ENCODE measurements at places on chromosomes 5 and 9.
A peak's percentile ranks its signal among the peaks of the same experiment; 100 is the strongest.

DNA sequence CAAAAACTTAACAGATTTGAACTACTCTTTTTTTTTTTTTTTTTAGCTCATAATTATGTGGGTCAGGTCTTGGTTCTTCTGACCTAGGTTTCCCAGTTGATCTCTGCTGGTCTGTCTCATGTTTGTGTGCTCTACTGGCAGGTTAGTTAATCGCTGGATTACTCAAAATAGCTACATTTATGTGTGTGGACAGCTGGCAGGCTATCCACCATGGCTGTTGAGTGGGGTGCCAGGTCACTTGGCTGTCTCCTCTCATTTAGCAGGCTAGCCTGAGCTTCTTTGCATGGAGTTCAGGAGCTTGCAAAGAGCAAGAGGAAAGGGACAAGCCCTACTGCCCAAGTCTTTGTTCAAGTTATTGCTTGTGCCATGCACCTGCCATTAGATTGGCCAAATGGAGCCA lies 9.3 kb downstream of the ADCY2 start:
- DNase-seq: no peak

GRCh38 chr5:60722416-60722815 lies 22.4 kb upstream of the DEPDC1B start:
- no peak for DNase-seq

GRCh38 chr5:83767409-83767992 lies 46.8 kb upstream of the HAPLN1 start:
- no peak for DNase-seq

DNA sequence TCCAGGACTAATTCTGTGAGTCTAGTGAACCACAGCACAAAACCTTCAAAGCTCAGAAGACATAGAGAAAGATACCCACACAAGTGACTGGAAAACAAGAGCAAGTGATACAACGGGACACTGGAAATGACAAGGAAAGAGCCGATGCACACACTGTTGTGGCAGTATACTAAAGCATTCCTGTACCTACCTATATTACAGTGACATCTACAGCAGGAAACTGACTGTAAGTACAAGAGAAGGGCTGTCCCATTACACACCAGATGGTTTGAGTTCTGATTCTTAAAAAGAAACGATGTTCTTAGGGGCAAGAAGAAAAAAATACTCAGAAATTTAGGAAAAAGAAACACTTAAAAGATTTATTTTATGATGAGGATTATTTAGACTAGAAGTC lies 18.5 kb downstream of the TMEM245 start:
- DNase-seq: no peak

DNA sequence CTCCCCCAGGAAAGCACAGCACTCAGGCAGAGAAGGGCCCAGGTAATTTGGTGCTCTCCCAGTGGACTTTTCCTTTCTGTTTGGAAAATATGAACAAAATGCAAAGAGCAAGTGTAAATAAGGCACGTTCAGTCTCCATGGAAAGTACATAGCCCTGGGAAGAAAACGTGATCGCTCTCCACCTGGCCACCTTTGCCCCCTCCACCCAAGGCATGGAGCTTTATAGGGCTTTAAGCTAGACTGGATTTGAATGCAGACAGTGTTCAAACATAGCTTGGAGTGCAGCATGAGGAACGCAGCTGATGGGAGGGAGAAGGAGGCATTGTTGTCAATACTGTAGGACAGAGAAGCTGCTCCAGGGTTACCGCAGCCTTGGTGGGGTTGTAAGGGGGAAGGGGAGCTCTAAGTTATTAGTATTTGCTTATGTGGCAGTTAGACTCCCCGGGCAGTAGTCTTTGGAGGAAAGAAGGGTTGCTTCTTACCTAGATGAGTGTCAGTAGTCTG lies 500.2 kb downstream of the SPOCK1 start:
- DNase-seq: no peak

- no peak for DNase-seq
Observed at GRCh38 chr5:84028093-84028492, 307.4 kb upstream of the HAPLN1 start.

DNA sequence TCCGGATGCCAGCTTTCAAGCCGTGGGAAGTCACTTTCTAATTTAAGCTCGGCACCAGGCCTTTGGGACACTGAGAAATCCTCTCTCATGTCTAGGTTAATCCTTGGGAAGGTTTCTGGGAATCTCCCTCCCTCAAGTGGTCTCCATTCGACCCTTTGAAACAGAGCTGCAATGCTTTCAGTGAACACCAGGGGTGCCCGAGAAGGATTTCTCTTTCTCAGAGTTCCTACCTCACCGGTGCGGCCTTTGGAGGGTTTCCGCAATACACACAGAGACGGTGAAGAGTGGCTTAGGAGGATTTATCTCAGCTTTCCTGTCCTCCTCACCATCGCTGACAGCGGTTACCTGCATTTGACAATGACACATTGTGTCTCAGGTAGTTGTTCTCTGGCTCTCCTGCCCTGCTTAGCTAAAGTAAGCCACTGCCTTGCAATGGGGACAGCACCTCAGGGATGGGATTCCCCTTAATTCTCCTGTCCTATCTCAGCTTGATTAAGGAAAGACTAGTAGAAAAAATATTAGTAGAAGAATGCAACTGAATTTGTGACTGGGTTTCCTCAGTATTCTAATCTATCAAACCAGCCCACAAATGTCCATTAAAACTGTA lies 180.6 kb downstream of the GABRG2 start:
- no peak for DNase-seq

DNA sequence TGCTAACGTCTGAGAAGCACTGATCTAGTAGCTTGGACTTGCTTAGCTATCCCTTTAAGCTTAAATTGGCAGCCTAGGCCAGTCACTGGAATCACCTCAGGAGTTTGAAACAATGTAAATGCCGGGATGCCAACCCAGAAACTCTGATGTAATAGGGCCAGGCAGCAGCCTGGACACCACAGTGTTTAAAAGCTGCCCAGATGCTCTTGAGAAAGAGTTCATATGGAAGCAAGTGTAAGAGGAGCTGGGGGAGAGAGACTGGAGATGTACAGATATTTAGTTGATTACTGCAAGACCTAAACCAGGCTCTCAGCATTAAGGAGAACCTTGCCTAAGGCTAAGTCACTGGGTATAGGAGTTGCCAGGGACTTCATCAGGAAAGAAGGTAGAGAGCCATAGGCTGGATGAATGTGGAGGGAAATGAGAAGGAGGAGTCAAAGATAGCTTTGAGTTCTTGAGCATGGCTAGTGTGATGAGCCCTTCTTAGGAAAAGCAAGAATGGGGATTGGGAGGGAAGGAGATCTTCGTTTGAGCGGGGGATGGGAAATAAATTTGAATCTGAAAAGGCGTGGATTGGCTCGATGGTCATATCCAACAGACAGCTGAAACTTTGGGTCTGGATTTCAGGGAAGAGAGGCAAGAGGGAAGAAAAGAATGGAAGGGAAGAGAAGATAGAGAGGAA lies 392.9 kb upstream of the WWC1 start:
- DNase-seq: no peak

DNA sequence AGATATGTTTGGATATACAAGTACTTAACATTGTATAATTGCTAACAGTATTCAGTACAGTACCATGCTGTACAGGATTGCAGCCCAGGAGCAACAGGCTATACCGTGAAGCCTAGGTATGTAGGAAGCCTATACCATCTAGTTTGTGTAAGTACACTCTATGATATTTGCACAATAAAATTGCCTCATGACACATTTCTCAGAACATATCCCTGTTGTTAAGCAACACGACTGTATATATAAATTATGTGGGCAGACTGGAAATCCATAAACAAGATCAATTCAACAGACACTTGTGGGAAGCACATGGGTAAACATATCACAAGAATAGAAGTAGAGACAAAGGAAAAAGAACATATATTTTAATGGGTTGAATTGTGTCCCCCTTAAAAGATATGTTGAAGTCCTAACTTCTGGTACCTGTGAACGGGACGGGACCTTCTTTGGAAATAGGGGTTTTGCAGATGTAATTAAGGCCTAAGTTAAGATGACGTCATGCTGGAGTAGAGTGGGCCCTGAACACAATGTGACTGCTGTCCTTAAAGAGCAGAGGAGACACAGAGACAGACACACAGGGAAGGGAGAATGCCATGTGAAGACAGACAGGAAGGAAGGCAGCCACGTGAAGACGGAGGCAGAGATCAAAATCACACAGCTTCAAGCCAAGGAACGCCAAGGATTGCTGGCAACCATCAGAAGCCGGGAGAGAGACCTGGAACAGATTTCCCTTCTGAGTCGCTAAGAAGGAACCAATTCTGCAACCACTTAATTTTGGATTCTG lies 76.3 kb downstream of the SCAI start:
- no peak for DNase-seq

DNA sequence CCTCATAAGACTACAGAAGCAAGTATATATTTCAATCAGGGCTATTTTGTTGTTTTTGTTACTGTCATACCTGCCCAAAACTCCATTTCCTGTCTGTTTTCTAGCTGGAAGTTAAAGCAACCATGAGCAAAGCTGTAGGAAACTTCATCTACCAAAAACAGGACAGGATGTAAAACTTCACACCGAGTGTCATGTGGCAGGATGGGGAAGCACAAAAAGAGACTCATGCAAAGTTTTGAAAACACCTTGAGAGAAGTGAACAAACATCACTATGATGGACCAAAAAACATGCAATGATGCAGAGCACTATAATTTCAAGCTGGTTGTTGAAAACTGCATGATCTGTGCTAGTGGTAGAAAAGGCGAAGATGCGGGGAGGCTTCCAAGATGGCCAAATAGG lies 6.3 kb upstream of the GZMA start:
- DNase-seq: no peak

DNA sequence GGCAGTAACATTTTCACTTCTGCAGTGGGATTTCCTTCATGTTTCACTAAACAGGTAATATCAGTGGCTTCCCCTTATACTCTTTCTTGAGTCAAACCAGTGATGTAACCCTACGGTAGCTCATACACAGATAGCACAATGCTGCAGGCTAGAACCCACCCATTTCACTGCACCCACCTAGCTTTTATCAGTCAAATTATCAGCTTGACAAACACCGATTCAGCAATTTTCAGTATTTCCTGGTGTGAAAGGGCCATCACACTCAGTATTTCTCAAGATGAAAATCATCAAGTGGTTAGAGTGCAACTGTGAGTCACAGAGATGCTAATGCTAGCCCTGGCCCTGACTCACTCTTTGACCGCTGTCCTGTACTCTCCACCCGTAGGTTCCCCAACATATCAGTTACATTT lies 242.3 kb upstream of the PTGER4 start:
- no peak for DNase-seq

GRCh38 chr9:34125681-34126206 lies 754 bp downstream of the DCAF12 start:
- DNase-seq: peak; percentile 24

DNA sequence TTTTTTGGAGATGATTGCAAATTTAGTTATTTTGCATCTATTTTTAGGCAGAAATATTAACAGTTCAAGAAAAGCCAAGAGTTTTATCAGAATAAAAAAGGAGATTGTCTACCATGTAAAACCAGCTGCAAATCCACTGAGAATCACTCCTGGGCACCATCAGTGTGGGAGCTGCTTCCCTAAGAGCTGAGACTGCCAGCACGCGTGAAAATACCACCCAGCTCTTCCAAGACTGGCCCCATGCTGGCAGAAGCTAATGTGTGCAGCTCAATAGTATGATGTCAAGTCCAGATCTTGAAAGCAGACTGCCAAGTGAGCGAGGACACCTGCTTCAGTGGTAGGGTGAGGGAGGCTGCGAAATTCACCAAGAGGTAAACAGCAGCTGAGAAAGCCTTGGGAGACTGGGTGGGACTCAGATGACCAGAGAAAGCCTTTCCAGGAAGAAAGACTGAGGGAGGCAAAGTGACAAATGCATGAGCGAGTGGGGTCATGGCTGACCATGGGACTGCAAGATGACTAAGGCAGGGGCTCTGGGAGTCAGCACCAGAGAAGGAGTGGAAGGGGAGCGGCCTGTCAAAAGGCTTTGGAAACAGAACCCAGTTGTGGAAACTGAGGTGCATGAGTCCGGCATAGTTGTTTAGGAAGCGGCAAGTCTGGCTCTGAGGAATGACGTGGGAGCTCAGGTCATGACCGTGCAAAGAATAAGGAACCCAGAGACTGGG lies 200.9 kb downstream of the GADD45G start:
- no peak for DNase-seq

DNA sequence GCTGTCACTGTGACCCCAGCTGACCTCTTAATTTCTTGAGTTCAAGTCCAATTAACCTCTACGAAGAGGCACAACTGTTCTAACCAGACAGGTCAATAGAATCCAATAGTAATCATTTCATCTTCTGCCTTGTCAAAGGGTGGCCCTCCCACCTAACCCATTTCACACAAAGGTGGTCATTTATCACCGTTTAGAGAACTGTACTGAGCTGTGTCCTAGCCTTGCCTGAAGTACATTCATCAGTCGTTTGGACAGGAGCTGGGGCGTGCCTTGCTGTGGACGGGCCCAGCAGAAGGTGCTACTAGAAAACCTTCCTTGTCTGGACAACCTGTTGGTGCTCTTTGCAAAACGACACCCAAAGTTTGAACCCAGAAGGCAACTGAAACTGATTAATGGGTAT lies 605.4 kb downstream of the ISL1 start:
- DNase-seq: peak; percentile 1

DNA sequence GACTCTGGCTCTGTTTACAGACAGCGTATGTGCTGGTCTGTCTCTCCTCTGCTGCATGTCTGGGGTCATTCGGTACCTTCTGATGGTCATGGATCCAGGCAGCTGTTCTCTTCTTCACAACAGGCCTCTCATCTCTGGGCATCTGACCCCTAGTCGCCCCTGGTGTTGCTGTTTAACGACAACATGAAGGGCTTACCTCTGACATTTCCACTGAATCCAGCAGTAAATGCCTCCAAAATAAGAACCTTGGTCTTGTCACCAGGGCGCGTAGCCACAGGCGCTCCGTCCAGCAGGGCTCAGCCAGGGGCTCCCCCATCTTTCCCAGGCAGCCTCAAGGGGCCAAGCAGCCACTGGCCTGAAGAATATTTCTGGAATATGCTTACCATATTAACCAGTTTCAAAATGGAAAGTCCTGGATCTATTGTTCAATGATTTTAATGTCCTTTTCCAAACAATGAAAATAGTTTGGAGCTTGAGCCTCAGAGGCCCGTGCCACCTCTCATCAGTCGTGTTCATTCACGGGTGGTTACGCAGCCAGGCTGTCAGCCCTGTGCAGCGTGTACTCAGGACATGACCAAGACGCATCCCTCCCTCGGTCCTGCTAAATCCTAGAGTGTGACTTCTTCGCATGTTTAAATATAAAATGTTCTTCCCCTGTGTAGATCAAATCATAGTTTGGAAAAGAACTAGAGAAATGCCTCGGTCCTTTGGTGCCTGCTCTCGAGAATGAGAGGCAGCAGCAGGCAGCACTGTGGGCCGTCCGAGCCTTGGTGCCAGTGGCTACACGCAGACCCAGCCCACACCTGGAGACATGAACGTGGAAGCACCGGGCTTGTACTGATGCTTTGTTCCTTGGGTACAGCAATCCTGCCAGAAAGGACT lies 30.1 kb upstream of the LRRC14B start:
- DNase-seq: peak; percentile 13

GRCh38 chr9:129483415-129484351 lies 137.2 kb downstream of the C9orf50 start:
- peak; percentile 92 for DNase-seq
